GM06990 (cell line): ENCODE measurements at places on chromosomes 5 and 9.

- DNase-seq: no peak
These were observed 4.5 kb downstream of the PURA start for GRCh38 chr5:140118302-140118936.

GRCh38 chr5:168851902-168852321 lies 272.7 kb upstream of the PANK3 start:
- no peak for DNase-seq

DNA sequence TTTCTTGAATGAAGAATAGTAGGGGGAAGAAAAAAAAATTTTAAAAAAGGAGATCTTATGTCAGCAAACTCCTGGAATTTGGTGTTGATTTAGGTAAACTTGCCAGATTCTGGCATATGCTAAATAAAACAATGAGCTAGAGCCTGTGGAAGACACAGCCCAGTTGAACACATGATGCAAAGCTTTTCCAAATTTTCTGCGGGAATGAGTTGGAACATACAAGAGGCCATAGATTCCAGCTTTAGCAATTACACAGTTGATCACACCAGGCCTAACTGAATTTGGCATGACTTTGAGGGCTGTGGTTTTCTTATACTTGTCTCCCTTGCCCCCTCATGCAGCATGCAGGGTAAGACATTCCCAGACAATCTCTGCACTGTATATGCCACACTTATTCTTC lies 297.0 kb downstream of the SH3GL2 start:
- DNase-seq: no peak

GRCh38 chr9:112103405-112103804 lies 71.7 kb downstream of the SUSD1 start:
- no peak for DNase-seq

DNA sequence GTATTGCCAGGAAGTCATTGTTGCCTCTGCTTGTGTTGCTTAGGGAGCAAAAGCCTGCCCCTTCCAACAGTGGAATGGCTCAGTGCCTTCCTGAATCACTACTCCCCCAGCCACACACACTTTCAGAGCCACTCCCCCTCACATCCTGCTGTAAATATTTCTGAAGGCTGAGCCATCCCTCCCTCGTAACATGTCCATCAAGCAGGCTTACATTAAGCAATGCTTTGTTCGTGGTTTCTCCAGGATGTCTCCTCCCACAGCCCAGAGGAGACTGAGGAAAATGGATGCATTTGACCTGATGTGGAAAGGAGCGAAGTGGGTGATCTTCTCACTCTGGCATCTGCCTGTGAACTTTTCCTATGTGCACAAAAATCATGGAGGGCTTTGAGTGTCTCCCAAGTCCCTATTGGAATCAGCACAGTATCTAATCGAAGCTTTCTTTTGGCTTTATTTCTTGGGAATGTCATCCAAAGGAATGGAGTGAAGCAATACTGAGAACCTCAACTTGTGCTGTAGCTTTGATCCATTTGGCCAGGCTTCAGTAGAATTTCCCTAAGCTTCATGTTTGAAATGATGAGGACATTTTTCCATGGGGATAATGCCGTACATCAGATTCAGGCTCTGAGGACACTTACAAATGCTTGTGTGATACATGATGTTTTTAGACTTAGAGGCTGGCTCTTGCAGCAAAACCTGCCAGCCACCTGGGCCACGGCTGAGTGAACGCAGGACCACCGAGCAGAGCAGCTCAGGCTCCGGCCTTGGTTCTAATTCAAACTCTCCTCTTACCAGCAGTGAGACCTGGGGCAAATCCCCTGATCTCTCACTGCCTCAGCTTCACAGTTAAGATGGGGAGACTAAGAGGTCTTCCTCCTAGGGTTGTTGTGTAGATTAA lies 389.1 kb downstream of the ENC1 start:
- DNase-seq: no peak

DNA sequence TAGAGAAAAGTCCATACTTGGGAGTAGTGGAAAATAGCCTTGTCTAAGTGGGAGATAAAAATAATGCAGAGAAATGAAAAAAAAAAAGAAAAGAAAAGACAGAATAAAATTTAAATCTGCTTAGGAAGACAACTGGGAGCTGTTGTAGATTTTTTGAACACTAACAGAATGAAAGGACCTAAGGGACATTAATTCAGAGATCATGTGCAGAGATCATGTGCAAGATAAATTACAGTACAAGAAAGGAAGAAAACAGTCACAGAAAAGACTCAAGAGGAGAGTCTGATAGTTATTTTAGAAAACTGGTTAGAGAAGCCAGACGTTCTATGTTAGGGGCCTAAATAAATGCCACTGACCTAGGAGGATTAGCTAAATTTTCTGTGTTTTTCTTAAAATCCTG lies 1226.8 kb upstream of the NUDT12 start:
- DNase-seq: no peak

GRCh38 chr9:27717991-27718390 lies 144.7 kb upstream of the C9orf72 start:
- DNase-seq: no peak

GRCh38 chr9:21027295-21027694 lies 4.1 kb downstream of the HACD4 start:
- DNase-seq: no peak

DNA sequence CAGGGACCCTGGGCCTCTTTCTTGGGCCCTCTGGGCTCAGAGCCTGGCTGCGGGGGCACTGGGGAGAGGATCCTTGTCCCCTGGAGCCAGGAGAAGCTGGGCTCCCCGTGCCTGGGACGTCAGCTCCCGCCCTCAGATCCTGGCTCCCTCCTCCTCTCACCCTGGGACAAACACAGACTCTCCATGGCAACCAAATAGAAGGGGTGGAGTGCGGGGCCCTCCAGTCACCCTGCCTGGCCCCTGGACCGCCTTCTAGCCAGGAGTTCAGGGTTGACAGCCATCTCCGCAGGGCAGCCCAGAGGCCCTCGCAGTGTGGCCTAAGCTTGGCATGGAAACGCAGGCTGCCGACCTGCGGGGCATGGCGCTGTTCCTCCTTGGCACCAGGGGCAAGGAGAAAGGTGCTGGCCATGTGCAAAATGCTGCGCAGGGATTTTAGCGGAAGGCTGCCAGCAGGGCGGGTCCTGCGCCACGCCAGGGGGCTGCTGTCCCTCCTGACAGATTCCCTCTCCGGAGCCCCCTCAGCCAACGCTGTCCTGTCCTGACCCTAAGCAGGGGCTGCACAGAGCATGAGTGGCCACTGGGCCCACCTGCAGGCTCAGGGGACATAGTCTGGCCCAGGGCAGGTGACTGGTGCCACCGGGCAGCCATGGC lies 1.0 kb downstream of the ZDHHC11 start:
- no peak for DNase-seq

DNA sequence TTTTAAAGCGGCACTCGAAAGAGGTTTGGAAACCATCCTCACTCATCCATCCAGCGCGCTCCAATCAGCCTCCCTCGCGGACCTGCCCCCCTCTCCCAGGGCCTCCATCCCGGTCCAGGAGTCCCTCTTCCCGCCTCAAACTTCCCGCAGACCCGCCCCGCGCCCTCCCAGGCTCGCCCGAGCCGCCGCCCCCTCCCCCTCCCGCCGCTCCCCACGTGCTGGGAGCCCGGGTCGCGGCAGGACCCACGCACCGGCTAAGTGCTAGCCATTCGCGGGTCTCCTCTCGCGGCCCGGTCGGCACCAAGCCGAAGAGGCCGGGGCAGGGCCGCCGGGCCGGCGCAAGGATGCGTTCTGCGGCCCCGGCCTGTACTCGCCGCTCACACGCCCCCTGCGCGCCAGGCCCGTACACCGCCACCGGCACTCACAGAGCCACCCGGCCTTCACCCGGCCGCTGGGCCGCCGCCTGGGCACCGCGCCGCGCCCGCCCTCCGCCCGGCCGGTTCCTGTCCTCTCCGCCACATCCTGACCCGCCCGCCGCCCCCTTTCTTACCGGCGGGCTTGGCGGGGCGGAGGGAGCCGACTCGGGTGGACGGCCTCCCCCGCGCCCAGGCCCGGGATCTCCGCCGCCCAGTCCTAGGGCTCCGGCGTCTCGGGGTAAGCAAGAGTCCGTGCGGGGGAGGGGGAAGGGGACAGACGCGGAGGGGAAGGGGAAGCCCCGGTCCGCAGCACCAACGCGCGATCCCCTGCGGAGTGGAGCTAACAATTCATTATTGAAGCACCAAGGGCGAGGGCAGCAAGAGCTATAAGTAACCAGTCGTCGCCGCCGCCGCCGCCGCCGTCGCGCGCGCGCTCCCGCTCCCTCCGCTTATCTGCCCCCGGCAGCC lies 576 bp downstream of the CHD1 start:
- peak; percentile 73 for DNase-seq

GRCh38 chr5:128052780-128053179 lies 30.8 kb upstream of the SLC12A2 start:
- DNase-seq: no peak

DNA sequence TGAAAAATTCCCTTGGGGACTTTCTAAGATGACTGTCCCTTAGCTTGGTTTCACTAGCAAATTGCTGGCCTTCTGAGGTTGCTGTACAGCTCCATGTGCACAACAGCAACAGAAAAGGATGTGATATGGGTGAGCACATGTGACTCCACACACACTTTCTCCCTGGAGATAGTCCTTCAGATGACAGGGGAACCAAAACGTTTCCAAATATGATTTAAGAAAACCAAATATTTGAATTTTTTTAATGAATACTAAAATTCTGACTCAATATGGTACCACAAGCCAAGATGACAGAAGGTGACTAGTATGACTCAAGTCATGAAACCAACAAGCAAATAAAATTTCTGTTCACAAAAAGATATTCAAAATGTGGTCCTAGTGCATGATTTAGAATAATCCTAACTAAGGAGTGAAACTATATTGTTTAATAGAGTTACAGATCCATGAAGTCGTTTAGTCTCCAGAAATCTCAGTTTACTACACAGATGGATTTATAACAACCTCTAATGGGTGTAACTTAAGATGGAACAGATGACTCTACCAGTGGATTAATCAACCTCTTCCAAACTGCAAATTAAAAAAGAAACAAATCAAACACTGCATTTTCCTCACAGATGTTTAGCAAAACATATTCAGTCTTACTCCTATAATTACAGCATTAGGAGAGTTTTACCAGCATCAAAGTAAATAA lies 144.8 kb upstream of the PIK3R1 start:
- DNase-seq: peak; percentile 67

DNA sequence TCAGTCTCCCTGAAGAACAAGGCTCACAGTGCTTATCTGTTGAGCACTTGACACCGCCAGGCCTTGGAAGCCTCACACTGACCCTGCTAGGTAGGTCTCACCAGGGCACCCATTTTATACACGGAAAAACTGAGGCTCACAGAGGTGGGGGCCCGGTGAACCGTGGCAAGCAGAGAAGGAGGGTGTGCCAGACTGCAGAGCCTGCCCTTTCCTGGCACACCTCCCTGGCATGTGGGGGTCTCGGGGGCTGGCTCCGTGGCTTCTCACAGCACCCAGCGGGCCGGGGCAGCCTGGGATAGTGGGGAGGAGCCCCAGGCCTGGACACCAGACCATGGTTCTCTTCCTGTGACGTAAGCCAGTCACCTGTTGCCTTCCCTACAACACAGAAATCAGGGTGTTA lies 53.7 kb upstream of the IER5L start:
- no peak for DNase-seq

DNA sequence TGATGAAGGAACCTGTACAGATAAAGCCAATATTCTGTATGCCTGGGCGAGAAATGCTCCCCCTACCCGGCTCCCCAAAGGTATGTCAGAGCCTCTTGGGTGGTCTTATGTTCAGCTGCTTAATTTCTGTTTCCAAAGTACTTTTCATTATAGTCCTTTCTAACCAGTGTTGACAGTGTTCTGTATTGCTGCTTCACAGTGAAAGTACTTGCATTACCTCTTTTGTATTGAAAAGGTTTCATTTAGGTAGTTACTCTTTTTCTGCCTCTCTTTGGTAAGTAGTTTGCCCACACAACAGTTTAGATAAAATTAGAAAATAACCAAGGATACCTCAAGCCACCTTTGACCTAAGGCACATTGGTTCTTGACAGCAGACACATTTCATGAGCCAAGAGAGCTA lies 169.9 kb downstream of the PAM start:
- no peak for DNase-seq

DNA sequence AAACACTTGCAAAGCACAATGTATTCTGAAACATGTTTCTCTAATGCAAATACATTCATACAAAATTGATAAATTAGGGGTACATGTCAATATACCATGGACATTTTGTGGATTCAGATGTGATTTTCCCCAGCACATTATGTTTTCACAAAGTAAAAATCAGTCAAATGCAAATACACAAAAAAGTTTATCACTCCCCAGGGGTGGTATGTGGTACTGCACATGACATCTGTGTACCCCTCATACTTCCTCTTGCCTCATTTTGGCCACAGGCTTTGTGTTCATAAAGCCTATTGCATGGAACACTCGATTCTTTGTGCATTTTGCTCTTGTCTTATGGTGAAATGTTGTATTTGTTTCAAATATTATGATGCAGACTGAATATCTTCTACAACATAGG lies 116.8 kb upstream of the PDE4D start:
- no peak for DNase-seq

DNA sequence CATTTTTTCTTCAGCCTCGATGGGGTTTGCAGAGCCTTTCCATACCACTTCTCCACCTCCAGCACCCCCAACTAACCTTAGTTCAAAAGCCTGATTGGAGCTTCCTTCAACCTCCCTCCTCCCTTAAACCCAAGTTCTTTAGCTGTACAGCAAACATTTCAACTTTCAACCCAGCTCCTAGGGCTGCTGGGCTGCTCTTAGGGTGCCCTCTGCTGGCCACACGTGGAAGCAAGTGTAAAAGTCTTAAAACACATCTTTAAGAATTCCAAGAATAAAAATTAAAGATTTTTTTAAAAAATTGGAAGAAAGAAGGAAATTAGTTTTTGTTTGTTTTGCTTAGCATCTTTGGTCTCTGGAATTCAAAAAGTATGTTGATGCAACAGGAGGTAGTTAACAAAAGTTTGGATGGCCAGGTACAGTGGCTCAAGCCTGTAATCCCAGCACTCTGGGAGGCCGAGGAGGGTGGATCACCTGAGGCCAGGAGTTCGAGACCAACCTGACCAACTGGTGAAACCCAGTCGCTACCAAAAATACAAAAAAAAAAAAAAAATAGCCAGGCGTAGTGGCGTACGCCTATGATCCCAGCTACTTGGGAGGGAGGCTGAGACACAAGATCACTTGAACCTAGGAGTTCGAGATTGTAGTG lies 15.5 kb upstream of the HSD17B3 start:
- DNase-seq: no peak

- DNase-seq: no peak
These were observed 155.6 kb downstream of the CRB2 start for GRCh38 chr9:123511326-123512277.

- no peak for DNase-seq
These were observed 3.3 kb upstream of the MSMP start for GRCh38 chr9:35757226-35757891.

DNA sequence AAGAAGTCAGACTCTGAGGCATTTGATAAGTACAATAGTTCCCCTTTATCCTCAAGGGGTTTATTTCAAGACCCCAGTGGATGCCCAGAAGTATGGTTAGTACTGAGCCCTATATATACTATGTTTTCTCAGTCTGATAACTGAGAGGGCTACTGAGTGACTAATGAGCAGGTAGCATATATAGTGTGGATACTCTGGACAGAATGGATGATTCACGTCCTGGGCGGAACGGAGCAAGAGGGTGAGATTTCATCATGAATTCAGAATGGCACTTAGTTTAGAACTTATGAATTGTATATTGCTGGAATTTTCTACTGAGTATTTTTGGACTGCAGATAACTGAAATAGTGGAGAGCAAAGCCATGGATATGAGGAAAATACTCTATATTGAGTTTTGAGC lies 457.6 kb downstream of the PLK2 start:
- DNase-seq: no peak
